ENCODE measurements at places on chromosomes 4 and X. TPM values are rescaled to one million over a fixed set of nuclear protein-coding genes. Genes with fewer than 3 reads are reported as not detected.

KDM5C gene
- 127 TPM for total RNA-seq

FGFR3 gene
- 0.67 TPM for total RNA-seq

METTL14 gene
- total RNA-seq, result 67.2 TPM

RPA4 gene
- 0.50 TPM for total RNA-seq

SSX4 gene
- not detected for total RNA-seq

PTTG2 gene
- 1.9 TPM for total RNA-seq

GPM6B gene
- not detected for total RNA-seq

EFHC2 gene
- 0.94 TPM for total RNA-seq
